ENCODE measurements at places on chromosomes 12 and 14. TPM values are rescaled to one million over a fixed set of nuclear protein-coding genes. Genes with fewer than 3 reads are reported as not detected.

Gene TRIP11
- 28.2 TPM for total RNA-seq

Gene SMARCD1
- 55.1 TPM for total RNA-seq

Gene HCFC2
- total RNA-seq, result 15.4 TPM

Gene GPR68
- total RNA-seq, result 2.2 TPM

Gene CD69
- not detected for total RNA-seq

Gene ASPG
- total RNA-seq, result not detected

Gene ERBB3
- total RNA-seq, result under 0.01 TPM

Gene LBHD2
- not detected for total RNA-seq

Gene SERPINA4
- total RNA-seq, result not detected

Gene TMEM52B
- not detected for total RNA-seq

Gene VDR
- 10.7 TPM for total RNA-seq

Gene PTPRQ
- 2.2 TPM for total RNA-seq

Gene FAM90A1
- total RNA-seq, result 0.20 TPM

Gene ARMH4
- 1.4 TPM for total RNA-seq

Gene COQ5
- 18.0 TPM for total RNA-seq

Gene SIX6
- total RNA-seq, result not detected

Gene CRACR2A
- 22.7 TPM for total RNA-seq

Gene P2RX2
- total RNA-seq, result not detected

Gene GUCY2C
- not detected for total RNA-seq

Gene DPPA3
- not detected for total RNA-seq

Gene C14orf132
- total RNA-seq, result 15.8 TPM

Gene SAMD15
- total RNA-seq, result 5.1 TPM

Gene NGB
- total RNA-seq, result not detected

Gene ACTR6
- total RNA-seq, result 14.1 TPM

Gene DGKA
- 39.3 TPM for total RNA-seq

Gene ADAM21
- total RNA-seq, result 0.39 TPM

Gene WDR89
- 9.2 TPM for total RNA-seq

Gene HIP1R
- 25.7 TPM for total RNA-seq

Gene CMKLR1
- 7.0 TPM for total RNA-seq

Gene PPM1A
- 19.0 TPM for total RNA-seq

Gene OS9
- total RNA-seq, result 99.9 TPM

Gene SERPINA5
- total RNA-seq, result not detected

Gene RNASE7
- not detected for total RNA-seq

Gene OVCH1
- total RNA-seq, result 0.98 TPM

Gene HOXC13
- total RNA-seq, result not detected

Gene GPX2
- total RNA-seq, result not detected

Gene KLRD1
- under 0.01 TPM for total RNA-seq

Gene REP15
- total RNA-seq, result 6.3 TPM

Gene WSCD2
- total RNA-seq, result not detected

Gene PDE3A
- total RNA-seq, result 0.39 TPM

Gene PAX9
- total RNA-seq, result 0.39 TPM

Gene PNP
- 73.9 TPM for total RNA-seq

Gene CNTN1
- 0.39 TPM for total RNA-seq

Gene SPIC
- not detected for total RNA-seq

Gene CARMIL3
- not detected for total RNA-seq

Gene DBX2
- under 0.01 TPM for total RNA-seq

Gene MAP1LC3B2
- not detected for total RNA-seq

All from subcutaneous preadipocyte (primary cell).